ENCODE measurements at places on chromosomes 6 and 20.
A peak's percentile ranks its signal among the peaks of the same experiment; 100 is the strongest.

- DNase-seq = no peak
Observed at GRCh38 chr6:65126667-65127066, 580.4 kb downstream of the EYS start.

- no peak for DNase-seq
Observed at GRCh38 chr6:9834233-9834632, 580.6 kb downstream of the TFAP2A start.

GRCh38 chr6:63844287-63844686 lies 208.7 kb downstream of the PHF3 start:
- no peak for DNase-seq

DNA sequence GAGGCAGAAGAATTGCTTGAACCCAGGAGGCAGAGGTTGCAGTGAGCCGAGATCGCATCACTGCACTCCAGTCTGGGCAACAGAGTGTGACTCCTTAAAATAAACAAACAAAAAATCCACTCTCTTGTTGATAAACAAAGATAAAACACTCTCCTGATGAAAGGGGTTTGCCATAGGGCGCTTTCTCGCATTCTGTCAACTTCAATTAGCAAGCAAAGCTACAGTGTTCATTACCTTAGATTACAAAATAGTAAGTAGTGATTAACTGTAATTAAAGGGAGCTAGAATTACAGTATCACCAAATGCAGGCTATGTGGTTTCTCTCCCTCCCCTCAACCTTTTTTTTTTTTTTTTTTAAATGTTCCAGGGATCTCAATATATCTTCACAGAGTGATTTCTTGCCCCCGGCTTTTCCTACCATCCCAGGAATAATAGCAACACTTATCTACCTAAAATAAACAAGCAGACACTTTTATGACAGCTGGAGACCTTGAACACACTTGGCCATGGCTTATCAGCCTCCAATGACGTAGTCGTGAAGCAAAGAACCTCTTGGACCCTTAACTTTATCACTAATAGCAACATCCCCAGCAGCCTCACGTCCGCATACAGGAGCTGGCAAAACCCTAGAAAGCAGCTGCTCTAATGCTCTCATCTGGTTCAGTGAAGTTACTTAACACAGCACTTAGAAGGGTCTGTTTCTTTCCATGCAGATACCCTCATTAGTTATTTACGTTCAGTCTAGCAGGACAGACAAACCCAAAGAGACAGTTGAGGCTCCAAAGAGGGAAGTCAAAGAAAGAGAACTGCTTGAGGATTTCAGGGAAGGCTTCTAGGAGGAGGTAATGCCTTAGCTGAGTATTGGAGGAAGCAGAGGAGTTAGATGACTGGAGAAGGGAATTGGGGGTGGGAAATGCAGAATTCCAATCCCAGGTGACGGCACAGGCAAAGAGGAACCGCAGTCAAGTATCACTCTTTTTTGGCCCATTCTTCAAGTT lies 37.9 kb upstream of the NEDD9 start:
- no peak for DNase-seq

- peak; percentile 5 for DNase-seq
Observed at GRCh38 chr6:108846628-108847027, 1.6 kb upstream of the ARMC2 start.

DNA sequence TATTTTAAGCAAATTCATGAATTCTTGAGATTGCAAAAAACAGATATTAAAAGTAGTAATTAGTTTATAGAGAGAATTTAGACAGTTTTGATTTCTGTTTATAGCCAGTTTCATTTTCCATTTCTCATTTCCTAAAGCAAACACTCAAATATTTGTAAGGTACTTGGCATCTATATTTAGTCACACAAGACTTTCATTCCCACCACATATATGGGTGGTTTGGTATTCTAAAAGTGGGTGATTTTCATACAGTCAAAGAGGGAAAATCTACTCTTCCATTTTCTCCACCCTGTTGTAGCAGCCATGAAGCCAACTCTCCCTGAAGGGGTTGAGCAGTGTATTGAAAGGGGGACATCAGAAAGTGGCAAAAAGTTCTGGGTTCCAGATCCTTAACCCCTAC lies 181.1 kb upstream of the SUPT3H start:
- DNase-seq = no peak

GRCh38 chr6:88143421-88144157 lies 22.6 kb downstream of the CNR1 start:
- no peak for DNase-seq

- no peak for DNase-seq
Observed at GRCh38 chr6:46128476-46128875, 1.3 kb upstream of the ENPP4 start.

DNA sequence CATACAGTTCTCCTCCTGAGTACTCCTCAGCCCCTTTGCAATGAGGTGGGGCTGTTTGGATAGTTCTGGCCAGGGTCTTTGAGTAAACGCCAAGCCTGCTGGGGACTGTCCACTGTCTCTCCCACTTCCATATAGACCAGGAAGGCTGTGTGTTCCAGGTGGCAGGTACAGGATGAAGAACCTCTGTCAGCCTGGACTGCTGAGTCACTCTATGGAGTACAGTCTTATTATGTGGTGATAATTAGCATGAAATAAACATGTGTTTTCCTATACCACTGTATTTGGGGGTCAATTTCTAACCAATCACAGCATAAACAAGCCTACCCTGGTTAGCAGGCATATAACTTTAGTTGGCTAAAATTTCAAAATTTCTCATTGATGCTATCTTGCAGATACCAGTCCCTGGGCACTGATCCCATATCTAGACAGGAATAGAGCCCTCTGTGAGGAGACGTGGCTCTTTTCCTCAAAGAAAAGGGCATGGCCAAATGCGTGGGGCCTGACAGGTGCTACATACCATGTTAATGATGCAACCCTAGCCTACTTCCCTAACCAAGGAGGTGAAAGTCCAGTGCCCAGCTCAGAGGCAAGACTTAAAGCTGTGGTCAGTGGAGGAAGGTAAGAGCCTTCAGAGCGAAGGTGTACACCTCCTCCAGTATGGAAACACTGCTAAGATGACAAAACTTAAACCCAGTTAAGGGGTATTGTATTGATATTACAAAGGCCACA lies 4.5 kb upstream of the ALDH8A1 start:
- DNase-seq = no peak

- no peak for DNase-seq
Observed at GRCh38 chr6:9405369-9405768, 970.0 kb upstream of the SLC35B3 start.

GRCh38 chr6:144662812-144663365 lies 377.8 kb downstream of the UTRN start:
- no peak for DNase-seq

- DNase-seq = no peak
Observed at GRCh38 chr6:25312034-25312620, 33.0 kb downstream of the CARMIL1 start.

DNA sequence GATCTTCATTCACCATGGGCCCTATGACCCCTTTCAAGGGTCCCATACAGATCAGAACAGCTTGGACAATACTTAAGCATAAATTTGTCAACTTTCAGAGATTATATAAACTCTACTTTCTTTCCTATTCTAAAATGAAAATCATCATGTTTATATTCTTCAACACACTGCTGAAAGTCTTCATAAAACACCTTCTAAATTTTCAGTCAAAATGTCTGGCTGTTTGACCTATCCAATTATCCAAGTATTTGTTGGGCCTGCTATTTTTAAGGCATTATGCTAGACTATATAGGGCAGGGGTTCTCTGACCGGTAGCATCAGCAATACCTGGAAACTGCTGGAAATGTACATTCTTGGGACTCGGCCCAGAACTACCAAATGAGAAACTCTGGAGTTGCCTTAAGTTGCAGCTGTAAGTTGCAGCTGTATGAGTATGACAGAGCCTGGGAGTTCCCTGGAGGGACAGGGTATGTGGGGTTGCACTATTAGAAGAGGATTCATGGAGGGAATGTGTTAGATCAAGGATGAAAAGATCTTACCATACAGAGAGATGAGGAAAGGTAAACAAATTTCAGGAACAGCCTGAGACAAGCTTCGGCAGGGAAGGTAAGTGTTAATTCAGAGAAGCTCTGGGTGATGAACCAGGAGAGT lies 293.0 kb downstream of the ADGB start:
- DNase-seq = no peak

GRCh38 chr6:26268659-26269402 lies 96.2 kb upstream of the BTN3A2 start:
- no peak for DNase-seq

GRCh38 chr20:20034486-20034885 lies 17.3 kb downstream of the NAA20 start:
- no peak for DNase-seq
